Activated T-cell treated with anti-CD3 and anti-CD28 coated beads for 24 hours (primary cell): ENCODE measurements at places on chromosomes 7 and 10.

DNA sequence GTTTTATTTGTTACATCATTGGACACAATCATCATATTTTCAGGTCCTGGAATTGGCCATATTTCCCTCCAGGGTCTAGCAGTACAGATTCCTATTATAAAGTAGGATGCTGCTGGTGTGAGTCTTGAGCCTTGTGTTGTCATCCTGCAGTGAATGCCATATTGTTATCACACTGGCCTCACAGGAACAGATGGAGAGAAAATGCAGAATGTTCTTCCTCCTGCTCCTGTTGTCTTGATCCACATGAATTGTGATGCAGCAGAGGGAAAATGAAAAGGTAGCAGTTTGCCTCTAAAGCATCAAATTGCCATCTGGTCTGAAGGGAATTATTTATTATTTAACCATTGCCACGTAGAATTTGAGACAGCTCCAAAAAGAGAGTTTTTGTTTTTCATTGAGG lies 248.6 kb downstream of the GPAM start:
- no peak for DNase-seq

DNA sequence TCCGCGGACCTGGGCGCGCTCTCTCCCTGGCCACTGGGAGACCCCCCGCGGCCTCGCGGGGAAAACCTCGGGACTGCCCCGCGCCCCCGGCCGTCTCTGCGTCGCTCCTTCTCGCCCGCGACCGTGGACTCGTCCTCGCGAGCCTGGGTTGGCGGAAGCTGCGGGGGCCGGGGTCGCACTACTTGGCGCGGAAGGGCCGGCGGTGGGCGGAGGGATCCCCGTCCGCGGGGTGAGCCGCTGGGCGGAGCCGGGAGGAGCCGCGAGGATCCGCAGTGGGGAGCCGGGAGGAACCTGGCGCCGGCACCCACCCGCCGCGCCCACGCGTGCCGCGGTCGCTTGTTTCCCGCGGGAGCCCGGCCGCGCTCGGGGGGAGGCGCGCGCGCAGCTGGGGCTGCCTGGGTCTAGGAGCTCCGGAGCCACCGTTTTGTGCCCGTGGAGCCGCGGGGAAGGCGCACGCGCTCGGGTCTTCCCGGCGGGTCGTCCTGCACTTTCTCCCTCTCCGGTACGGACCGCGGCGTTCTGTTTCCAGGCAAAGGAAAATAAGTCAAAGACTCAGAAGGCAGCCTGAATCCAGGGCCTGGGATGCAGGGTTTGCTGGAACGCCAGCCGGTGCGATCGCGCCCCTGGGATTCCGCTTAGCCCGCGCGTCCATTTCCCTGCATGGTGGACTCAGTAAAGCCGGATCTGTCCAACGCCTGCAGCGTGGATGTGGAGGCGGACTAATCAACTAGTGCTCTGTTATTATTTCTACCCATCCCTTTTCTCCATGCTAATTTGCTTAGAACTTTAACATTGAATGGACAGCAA lies 28.7 kb upstream of the KMT2C start:
- DNase-seq = peak; percentile 72

DNA sequence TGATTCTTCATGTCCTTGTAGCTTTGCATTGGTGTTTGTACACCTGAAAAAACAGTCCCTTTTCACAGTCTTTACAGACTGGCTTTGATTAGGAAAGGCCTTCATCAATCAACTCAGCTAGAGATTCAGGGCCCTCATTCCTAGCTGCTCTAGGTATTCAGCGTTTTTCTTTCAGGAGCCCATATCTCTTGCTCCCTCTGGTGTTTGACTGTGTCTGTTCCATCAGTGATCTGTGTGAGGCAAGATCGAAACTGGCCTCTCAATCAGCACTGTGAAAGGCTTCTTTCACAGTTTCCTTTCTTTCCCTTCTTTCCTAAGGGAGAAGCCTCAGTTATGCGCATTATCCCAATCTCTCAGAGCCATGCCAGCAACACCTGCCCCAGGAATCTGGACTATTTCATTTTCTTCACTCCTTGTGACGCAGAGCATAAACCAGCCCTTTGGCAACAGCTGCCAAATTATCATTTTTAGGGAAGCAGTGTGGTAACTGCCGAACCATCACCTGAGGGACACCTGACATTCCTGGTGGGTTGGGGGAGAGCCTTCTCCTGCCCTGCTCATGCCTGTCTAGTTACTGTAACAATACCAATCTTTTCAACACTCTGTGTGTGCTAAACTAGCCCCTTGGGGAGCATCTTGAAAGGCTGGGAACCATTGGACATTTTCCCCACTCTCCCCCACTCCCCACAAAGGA lies 75.7 kb upstream of the CCDC71L start:
- DNase-seq = peak; percentile 45

- no peak for DNase-seq
Measured at GRCh38 chr10:22049635-22050034, 46.1 kb upstream of the DNAJC1 start.

- no peak for DNase-seq
Measured at GRCh38 chr7:105191331-105191730, 177.3 kb downstream of the KMT2E start.

DNA sequence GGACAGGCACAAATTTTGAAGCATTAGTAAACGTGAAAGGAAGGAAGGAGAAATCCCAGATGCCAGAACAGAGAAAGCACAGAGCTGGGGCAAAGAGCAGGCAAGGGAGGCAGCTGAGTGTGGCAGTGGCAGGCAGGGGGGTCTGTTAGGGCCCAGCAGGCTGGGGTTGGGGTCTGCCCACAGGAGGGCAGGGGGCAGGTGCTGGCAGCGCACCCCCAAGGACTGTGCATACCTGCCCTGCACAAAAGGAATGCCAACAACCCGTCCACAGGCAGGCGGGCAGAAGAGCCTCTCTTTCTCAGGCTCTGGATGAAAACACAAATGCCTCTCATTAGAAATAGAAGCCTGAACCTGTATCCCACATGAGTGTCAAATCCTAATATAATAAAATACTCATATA lies 552.3 kb downstream of the PTPRN2 start:
- DNase-seq = no peak

DNA sequence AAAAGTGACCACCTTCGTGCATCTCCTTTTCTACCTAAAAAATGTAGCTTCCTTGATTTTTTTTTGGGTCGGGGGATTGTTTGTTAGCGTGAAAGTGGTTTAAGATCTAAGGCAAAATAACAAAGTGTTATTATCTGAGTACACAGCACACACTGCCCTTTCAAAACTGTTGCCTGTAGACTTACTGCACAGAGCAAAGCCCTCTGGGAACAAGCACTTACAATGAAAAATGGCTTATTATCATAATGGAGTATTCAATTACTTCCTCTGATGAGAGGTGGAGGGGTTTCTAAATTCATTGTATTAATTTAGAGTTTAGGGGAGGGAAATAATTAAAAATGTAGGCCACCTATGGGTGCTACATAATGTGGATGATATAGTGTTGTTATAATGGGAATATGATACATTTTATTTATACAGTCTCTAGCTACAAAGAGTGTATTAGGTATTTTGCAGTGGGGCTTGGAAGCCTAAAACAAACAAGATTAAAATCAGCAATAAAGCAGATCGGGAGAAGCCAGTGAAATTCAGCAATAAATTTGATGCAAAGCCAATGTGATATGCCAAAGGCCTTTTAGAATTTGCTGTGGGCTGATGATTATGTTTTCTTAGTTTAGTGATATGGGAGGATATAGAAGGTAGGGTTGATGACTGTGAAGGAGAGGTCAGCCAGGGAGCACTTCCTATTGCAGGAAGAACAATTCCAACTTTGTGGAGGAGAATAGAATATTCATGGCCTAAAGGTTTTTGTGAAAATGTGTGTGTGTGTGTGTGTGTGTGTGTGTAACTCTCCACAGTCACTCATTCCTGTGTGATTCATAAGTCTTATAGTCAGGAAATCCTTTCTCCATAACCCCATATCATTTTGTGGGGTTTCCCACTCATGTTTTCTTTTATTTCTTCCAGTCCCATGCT lies 17.7 kb upstream of the EXOC4 start:
- DNase-seq = no peak
